H9 (cell line): ENCODE measurements at places on chromosomes 5 and 9.

DNA sequence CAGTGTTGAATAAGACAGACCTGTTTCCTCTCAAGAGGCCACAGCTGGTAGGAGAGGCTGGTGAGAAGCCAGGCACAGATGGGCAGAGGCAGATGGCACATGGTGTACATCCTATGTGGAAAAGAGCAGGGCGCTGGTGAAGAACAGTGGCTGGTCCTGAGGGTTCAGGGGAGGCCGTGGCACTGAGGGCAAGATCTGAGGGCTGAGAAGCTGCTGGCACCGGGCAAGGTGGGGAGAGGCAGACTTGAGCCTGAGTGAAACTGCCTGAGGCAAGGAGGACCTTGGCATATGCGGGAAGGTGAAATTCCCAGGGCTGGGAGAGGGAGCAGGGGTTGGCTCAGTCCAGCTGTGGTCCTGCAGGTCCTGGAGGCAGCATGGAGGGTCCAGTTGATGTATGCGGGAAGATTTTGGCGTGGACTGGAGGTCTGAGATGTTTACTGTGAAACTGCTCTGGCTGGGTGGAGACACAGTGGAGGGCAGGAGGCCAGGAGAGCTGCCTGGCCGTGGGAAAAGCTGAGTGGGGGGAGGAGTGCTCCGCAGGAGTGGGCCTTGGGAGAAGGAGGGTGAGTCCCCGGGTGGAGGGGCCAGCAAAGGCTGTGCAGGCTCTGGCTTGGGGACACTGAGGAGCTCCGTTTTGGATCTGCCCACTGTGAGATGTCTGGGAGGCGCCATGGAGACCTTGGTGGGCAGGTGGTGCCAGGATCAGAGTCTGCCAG lies 2.6 kb downstream of the MAN1B1 start:
- H3K27ac ChIP-seq = no peak overlapping the region
- no peak overlapping the region for H3K4me3 ChIP-seq
- peaks cover 12% of the 10 kb centered on the region for H3K36me3 ChIP-seq
- no peak for DNase-seq
- H3K4me1 ChIP-seq = no peaks in the 10 kb centered on the region

DNA sequence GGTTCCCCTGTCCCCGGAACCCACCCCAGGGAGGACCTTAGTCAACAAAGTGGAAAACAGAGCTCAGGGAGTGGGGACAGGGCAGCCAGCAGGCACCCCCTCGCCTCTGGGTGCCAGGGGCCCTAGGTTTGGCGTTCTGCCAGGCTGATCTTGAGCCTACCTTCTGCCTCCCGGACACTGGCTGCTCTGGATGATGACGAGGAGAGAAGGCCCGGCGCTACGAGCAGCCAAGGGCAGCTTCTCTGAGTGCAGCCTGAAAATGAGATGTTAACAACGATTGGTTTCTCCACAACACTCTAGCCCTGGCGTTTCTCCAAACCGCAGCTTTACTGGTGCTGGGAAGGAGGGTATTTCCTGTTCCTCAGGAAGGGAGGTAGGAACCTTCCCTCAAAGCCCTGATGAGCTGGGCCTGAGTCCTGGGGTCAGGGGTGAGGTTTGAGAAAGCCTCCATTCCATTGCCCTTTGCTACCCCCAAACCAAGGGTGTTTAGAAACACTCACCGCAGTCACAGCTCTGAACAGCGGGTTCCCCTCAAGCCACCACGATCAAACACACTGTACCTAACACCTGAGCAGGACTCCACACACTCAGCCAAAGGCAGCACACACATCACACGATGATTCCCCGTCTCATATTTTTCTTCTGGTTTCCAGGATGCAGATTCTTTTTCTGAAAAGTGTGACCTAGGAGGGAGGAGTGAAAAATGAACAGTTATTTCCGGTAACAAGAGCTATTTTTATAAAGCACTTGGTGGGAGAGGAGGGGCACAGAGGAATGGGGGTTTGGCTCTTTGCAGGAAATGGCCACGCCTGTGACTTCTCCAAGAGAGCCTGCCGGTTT lies at the start of gene STING1:
TSS of gene STING1 (minus strand) at position 709 of the 840 bp plus-strand sequence. CDS start 1,054 bp downstream, outside the sequence.
- H3K4me3 ChIP-seq = no peak within 1 kb of the TSS
- DNase-seq = no peak
- no peak within 1 kb of the TSS for H3K27ac ChIP-seq
- H3K36me3 ChIP-seq = no peaks in the 10 kb centered on the region

- H3K27ac ChIP-seq = no peak overlapping the region
- peaks cover 3% of the 10 kb centered on the region; the same call in 1 of the 2 replicates for H3K4me1 ChIP-seq
- no peaks in the 10 kb centered on the region for H3K36me3 ChIP-seq
- no peaks in the 10 kb centered on the region for H3K27me3 ChIP-seq
Observed at GRCh38 chr5:134240421-134240962, 14.6 kb upstream of the PPP2CA start.

GRCh38 chr9:91374939-91375338 lies 13.2 kb upstream of the AUH start:
- H3K4me3 ChIP-seq = no peak overlapping the region
- peaks cover 4% of the 10 kb centered on the region; the same call in 1 of the 2 replicates for H3K36me3 ChIP-seq
- H3K27me3 ChIP-seq = no peaks in the 10 kb centered on the region
- H3K27ac ChIP-seq = no peak overlapping the region

DNA sequence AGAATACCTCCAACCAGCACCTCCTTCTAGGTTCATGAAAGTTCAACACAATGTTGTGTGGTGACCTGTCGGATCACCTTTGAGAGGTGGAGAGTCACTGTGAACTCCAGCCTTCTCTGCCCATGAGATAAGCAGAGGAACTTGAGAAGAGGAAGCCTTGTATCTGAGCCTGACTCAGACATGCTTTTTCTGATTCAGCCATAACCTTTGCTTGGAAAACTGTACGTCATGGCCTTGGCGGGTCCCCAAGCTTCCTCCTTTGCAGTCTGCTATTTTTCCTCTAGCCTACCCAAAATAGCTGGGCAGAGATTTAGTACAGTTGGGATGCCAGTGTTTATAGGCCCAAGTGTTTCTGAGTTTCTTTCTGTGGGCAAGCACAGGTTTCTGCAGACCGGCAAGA lies 274.7 kb downstream of the CETN3 start:
- no peak overlapping the region for H3K4me3 ChIP-seq
- no peaks in the 10 kb centered on the region; the same call in 2 of the 3 replicates for H3K36me3 ChIP-seq
- no peaks in the 10 kb centered on the region for H3K27me3 ChIP-seq
- no peaks in the 10 kb centered on the region; the same call in 1 of the 2 replicates for H3K4me1 ChIP-seq
- H3K27ac ChIP-seq = no peak overlapping the region

GRCh38 chr5:73591102-73591695 lies 25.7 kb downstream of the UTP15 start:
- no peak for DNase-seq
- H3K4me3 ChIP-seq = no peak overlapping the region
- H3K36me3 ChIP-seq = peaks cover 2% of the 10 kb centered on the region; the same call in 1 of the 2 replicates
- H3K27ac ChIP-seq = no peak overlapping the region

GRCh38 chr5:6719896-6720560 lies 6.8 kb downstream of the TENT4A start:
- H3K4me3 ChIP-seq = no peak overlapping the region
- H3K27me3 ChIP-seq = no peaks in the 10 kb centered on the region
- no peak overlapping the region for H3K27ac ChIP-seq
- no peaks in the 10 kb centered on the region; the same call in 1 of the 2 replicates for H3K4me1 ChIP-seq
- DNase-seq = no peak
